ENCODE measurements at places on chromosomes 4 and X.

DNA sequence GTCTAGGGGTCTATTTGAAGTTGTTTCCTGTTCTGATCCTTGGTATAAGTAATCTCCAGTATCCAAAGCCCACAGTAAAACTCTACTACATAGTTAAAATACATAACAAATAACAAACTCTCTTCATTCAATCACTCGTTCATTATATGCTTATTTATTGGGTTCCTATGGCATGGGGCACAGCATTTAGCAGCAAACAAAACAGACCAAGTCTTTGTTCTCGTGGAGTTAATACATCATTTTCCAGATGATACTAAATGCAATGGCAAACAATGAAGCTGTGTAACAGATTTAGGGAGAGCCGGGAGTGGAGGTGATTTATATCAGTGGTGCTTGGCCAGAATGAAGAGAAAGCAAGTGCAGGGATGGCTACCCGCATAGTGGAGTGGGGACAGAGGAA, 36.6 kb upstream of the SPARCL1 start:
- H3K27me3 ChIP-seq, result no peaks in the 10 kb centered on the region
- H3K4me1 ChIP-seq, result peaks cover 4% of the 10 kb centered on the region
- no peak for DNase-seq

DNA sequence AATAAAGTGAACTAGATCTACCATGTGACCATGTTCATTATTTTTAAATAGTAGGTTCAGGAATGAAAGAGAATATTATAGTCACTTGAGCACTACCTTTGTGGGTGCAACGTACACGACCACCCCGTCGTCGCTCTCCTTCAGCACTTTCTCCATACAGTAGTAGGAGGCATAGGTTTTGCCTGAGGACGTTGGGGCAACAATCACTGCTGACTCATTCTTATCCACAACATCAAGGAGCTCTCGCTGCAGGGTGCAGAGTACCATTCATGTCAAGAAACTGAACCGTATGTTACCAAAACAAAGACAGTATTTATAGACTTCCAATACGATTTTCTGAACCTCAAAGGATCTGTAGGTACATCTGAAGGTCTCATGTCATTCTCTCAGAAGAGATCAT, 44.7 kb downstream of the DDX60 start:
- H3K4me3 ChIP-seq, result no peak overlapping the region
- no peaks in the 10 kb centered on the region for H3K27me3 ChIP-seq
- no peaks in the 10 kb centered on the region for H3K4me1 ChIP-seq

DNA sequence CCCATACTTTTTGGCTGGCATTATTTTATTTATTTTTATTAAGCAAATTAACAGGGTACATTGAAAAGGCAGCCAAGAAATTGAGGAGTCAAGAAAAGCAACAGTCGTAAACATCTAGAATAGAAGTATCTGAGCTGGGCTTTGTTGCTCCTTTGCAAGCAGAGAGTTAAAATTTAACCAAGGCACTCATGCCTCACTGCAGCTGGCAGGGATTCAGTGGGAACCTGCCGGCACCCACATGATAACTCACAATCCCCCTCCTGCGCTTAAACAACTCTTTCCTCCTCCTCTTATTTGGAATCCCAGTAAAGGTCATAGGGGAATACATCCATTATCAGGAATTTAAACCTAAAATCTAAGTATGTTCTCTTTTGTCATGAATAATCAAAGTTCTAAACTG, 115.5 kb downstream of the SOX3 start:
- H3K4me3 ChIP-seq, result no peak overlapping the region
- no peak for DNase-seq
- H3K27ac ChIP-seq, result no peak overlapping the region
- no peaks in the 10 kb centered on the region for H3K4me1 ChIP-seq
- H3K27me3 ChIP-seq, result no peaks in the 10 kb centered on the region
- no peaks in the 10 kb centered on the region for H3K36me3 ChIP-seq

DNA sequence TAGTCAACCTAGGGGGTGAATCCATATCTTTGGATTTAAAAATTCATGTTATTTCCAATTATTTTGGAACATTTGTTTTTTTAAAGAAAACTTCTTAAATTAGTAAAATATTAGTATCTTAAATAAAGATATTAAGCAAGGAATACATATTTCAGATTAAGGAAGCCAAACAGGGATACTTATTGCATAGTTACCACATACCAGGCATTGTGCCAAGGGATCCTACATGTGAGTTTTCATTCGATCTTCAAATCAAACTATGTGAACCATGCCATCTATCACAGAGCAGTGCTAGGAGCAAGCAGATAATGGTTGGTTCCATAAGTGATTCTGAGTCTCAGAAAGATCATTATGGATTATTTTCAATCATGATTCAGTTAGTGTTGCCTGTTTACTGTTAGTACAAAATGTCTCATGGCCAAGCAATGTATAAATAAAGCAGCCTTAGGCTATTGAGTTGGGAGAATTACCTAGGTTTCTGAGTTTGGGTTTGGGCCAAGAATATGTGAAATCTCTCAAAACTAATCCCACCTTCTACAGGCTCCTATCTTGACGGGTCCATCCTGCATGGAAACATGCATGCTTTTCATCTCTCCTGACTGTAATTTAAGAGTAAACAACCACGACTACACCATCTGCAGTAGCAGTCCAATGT, 176.7 kb downstream of the NPFFR2 start:
- H3K4me3 ChIP-seq, result no peak overlapping the region
- DNase-seq, result no peak
- H3K27me3 ChIP-seq, result no peaks in the 10 kb centered on the region
- no peak overlapping the region for H3K27ac ChIP-seq
- no peaks in the 10 kb centered on the region for H3K36me3 ChIP-seq

GRCh38 chr4:7287918-7288280, 95.6 kb downstream of the SORCS2 start:
- H3K36me3 ChIP-seq, result no peaks in the 10 kb centered on the region
- H3K4me1 ChIP-seq, result no peaks in the 10 kb centered on the region
- no peak overlapping the region for H3K27ac ChIP-seq
- no peaks in the 10 kb centered on the region for H3K27me3 ChIP-seq

GRCh38 chrX:108420481-108420880, 17.7 kb downstream of the COL4A6 start:
- no peak for DNase-seq
- H3K36me3 ChIP-seq, result peaks cover 15% of the 10 kb centered on the region
- no peaks in the 10 kb centered on the region for H3K27me3 ChIP-seq

DNA sequence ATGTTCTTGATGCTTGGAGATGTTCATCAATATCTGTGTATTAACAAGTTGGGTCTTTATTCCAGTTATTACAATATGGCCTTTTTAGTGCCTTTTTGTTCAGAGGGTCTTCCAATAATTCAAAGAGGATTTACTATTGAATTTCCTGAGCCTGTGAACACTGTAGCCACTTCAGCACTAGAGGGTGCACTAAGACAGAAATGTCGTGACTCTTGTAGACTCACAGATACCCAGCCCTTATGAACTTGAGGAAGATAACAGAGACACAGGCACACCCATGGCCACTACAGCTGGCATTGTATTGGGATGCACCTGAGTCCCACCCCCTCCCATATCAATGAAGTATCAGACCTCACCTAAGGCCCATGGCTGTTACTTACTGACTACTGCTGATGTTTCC, 54.4 kb upstream of the ACTRT1 start:
- H3K4me1 ChIP-seq, result no peaks in the 10 kb centered on the region
- H3K36me3 ChIP-seq, result no peaks in the 10 kb centered on the region
- no peak overlapping the region for H3K27ac ChIP-seq
- no peaks in the 10 kb centered on the region for H3K27me3 ChIP-seq
- no peak overlapping the region for H3K4me3 ChIP-seq

GRCh38 chrX:115504167-115504566, 56.8 kb upstream of the PLS3 start:
- H3K27ac ChIP-seq, result no peak overlapping the region
- H3K4me3 ChIP-seq, result no peak overlapping the region
- no peaks in the 10 kb centered on the region for H3K27me3 ChIP-seq
- no peak for DNase-seq
- H3K36me3 ChIP-seq, result no peaks in the 10 kb centered on the region
- H3K4me1 ChIP-seq, result no peaks in the 10 kb centered on the region

DNA sequence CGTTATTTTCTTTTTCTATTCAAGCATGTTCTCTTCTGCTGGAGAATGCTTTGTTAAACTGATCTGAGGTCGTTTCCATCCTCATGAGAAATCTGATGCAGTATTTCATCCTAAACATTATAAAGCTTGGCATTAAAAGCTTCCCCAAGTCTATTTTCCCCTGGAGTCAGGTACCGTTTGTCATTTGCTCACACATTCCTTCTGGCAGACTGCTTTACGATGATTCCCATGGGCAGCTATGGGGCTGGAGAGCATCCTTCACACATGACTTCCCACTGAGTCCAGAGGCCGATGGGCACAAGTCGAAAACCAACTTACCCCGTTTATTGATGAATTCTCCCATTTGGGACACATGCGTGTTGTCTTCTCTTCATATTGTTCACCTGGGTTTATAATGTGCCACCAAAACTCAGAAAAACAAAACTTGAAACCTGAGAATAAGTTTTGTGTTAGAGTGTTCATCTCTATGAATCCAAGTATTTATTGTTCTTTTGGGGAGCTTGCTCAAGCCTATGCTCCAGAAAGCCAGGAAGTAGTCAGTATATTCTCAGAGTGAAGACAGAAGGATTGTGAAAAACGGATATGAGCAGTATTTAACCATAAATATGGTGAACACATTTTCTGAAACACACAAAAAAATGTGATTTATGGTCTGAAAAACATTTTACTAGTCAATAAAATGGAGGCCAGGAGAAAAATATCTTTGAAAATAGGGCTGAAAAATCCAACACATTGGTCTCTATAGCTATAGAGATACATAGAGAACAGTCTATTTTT, 298.8 kb upstream of the NOCT start:
- H3K36me3 ChIP-seq, result no peaks in the 10 kb centered on the region
- peak overlapping the region; percentile 53 for H3K4me3 ChIP-seq
- H3K27ac ChIP-seq, result no peak overlapping the region

DNA sequence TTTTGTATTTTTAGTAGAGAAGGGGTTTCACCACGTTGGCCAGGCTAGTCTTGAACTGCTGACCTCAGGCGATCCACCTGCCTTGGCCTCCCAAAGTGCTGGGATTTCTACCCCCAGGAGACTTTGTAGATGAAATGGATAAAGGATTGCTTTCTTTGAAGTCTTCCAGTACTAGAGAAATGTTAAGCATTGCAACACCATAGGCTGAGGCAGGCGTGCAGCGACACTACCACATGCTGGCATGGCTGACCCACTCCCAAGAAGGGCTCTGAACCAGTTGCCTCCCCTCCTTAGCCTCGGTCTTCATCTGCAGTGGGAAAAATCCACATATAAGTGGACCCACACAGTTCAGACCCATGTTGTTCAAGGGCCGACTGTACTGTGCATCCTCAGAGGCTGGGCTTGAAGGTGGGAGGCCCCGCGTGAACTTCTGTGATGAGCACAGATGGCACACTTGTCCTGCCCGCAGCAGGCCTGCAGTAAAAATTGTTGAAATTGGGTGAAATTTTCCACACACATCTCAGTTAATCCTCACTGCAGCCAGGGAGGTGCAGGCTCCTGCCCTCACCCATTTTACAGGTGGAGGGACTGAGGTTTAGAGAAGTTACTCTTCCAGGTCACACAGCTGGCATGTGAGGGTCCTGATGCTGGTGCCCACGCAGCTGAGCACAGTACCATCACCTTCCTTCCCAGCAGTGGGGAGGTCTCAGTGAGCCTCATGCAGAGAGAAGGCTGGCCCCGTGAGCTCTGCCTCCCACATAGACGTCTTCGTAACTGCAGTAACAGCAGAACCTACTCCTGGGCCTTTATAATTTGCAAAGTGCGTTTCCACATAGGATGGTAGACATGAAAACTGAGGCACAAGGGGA, 35.5 kb downstream of the HTRA3 start:
- no peaks in the 10 kb centered on the region for H3K36me3 ChIP-seq
- H3K27ac ChIP-seq, result no peak overlapping the region
- H3K27me3 ChIP-seq, result no peaks in the 10 kb centered on the region
- DNase-seq, result no peak

- DNase-seq, result no peak
- peak overlapping the region; percentile 73 for H3K4me3 ChIP-seq
- H3K27ac ChIP-seq, result no peak overlapping the region
- H3K27me3 ChIP-seq, result peaks cover 29% of the 10 kb centered on the region
Observed at GRCh38 chrX:74923942-74924448, 1.3 kb downstream of the NEXMIF start.

DNA sequence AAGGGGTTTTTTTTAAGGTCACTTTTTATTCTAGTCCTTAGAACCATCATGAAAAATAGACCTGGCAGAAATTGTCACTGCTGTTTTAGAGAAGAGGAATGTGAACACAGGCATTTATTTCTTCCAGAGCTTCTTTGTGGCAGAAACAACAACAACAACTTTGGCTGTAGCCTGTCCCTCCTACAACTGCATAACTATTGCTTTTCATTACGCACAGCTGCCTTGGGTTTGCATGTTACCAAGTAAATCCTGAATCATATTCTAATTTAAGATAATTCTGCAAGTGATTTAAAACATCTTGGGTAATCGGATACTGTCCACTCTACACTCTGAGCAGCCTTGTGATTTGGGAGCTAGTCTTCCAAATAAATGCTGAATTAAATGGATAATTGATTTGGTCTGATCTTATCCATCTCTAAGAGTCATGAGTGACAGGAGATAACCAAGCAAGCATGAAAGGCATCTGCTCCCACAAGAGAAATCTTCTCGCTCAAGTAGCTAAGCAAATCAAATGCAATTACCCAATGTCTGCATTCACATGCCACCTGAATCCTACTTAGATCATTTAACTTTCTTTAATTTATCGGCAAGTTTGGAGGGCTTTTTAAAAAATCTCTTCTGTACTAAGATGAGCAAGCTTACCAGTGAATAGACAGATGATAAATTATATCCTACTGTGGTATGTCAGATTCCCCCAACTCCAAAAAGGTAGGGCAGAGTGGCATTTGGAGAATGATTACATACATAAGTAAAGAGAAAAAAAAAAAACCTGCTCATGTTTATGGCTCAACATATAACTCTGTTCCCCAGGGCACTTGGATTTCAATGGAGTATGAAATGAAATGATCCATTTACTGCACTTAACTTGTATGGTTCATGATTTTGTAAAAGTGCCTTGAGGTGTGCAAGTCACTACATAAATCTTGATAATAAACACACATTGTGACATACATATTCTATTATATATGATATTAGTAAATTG, 73.6 kb downstream of the EGF start:
- H3K4me1 ChIP-seq, result no peaks in the 10 kb centered on the region
- H3K27me3 ChIP-seq, result no peaks in the 10 kb centered on the region
- no peak for DNase-seq
- H3K27ac ChIP-seq, result no peak overlapping the region
- H3K36me3 ChIP-seq, result peaks cover 11% of the 10 kb centered on the region

GRCh38 chrX:39159921-39160507, 358.8 kb downstream of the MID1IP1 start:
- H3K27ac ChIP-seq, result no peak overlapping the region

All from endodermal cell (in vitro differentiated cells).